ENCODE measurements at places on chromosomes 4 and X.

DNA sequence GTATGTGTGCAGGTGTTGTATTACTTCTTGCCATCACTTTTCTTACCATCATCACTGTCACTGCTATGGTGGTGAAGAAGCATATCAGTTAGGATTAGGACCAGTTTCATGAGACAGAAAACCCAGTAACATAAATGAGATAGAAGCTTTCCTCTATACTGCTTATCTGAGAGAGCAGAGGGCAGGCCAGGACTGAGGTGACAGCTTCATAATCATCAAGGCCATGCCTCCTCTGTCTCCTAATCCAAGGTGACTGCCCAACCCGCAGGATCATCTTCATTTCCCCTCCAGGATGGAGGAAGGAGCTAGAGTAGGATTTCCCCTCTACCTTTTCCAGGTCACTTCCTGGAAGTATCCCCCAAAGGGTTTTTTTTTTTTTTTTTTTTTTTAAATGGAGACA, 35.4 kb downstream of the TMEM131L start:
- no peak for DNase-seq

DNA sequence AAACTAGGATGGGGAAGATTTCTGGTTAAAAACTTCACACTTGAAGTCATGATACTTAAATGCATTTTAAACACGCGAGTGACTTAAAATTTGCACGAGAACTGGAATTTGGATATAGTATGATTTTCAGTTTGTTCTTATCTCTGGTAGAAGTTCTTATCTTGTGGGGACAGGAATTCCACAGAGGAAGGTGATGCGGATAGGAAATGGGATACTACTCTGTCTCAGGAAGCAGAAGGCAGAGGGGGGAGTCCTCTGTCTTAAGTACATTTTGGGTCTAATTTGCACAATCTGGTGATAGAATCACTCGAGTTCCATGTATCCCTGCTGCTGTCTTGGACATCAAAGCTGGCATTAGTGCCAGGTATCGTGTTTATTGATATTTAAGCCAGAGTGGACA, 53.3 kb downstream of the TLL1 start:
- DNase-seq, result no peak

GRCh38 chr4:118680808-118681207, 4.4 kb upstream of the METTL14 start:
- no peak for DNase-seq

GRCh38 chr4:10153161-10153560, 36.6 kb upstream of the WDR1 start:
- DNase-seq, result no peak
